ENCODE measurements at places on chromosomes 4 and X.

GRCh38 chrX:34659575-34659974 is 2.5 kb upstream of the TMEM47 start:
- no peak for DNase-seq

DNA sequence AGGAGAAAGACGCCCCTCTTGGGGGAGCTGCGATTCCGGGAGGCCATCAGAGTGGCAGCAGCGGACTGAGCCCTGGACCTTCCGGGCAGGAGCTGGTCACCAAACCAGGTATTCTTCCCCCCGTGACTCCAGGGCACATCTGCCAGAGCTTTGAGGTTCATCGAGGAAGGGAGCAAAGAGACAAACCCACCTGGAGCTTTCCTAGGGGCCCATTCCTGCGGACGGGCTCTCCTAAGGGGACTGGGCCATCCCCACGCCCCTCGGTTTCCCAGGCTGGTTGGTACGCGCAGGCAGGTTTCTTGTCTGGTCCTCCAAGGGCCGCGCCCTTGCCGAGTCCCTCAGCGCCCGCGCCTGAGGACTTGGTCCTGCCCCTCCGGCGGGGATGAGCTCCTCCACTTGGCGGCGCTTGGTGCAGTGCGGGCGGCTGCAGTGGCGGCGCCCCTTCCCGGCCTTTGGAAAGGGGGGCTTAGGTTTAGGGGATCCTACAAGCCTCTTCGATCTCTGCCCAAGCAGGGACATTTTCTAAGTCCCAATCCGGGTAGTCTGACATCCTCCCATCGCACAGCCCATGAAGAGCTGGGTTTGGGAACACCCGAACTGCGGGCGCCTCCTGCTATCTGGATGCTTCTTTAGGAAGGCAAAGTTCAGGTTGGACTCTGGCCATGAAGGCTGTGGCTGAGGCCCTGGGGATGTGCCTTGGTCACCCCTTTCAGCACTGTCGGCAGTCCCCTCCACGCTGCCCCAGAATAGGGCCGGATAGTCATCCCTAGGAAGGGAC is 538 bp downstream of the STBD1 start:
- DNase-seq: no peak

DNA sequence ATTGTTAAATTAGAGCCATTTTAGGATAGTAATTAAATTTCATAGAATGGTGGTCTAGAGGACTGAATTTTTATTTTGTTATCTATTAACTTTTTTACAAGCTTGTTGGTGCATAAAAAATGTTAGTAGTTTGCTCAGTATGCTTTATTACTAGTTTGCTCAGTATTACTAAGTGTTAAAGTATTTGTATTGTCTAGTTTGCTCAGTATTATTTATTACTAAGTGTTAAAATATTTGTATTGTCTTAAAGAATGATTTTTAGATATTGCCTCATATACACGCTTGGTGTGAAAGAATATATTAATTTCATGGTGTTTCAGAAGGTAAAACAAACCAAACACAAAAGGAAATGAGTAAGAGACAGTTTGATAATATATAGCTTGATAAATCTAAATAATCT is 268.4 kb upstream of the MAGEB18 start:
- DNase-seq: no peak

DNA sequence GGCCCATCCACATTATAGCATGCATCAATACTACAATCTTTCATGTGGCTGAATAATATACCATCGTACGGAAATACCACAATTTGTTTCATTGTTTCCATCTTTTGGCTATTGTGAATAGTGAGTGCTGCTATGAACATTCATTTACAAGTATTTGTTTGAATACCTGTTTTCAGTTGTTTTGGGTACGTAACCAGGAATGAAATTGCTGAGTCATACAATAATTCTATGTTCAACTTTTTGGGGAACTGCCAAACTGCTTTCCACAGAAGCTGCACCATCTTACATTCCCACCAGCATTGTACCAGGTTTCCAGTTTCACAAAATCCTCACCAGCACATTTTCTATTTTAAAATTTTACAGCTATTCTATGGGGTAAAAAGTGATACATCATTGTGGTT is 28.5 kb upstream of the MANBA start:
- DNase-seq: no peak

- DNase-seq: no peak
Observed at GRCh38 chr4:101171747-101172146, 175.6 kb downstream of the PPP3CA start.

- DNase-seq: no peak
Observed at GRCh38 chr4:178602833-178603232, 1160.6 kb upstream of the AGA start.

All from epithelial cell of prostate (primary cell).